T-helper 2 cell (primary cell): ENCODE measurements at places on chromosomes 11 and 22.
A peak's percentile ranks its signal among the peaks of the same experiment; 100 is the strongest.

- no peak for DNase-seq
These were observed 90.0 kb downstream of the CCDC81 start for GRCh38 chr11:86464509-86465221.

DNA sequence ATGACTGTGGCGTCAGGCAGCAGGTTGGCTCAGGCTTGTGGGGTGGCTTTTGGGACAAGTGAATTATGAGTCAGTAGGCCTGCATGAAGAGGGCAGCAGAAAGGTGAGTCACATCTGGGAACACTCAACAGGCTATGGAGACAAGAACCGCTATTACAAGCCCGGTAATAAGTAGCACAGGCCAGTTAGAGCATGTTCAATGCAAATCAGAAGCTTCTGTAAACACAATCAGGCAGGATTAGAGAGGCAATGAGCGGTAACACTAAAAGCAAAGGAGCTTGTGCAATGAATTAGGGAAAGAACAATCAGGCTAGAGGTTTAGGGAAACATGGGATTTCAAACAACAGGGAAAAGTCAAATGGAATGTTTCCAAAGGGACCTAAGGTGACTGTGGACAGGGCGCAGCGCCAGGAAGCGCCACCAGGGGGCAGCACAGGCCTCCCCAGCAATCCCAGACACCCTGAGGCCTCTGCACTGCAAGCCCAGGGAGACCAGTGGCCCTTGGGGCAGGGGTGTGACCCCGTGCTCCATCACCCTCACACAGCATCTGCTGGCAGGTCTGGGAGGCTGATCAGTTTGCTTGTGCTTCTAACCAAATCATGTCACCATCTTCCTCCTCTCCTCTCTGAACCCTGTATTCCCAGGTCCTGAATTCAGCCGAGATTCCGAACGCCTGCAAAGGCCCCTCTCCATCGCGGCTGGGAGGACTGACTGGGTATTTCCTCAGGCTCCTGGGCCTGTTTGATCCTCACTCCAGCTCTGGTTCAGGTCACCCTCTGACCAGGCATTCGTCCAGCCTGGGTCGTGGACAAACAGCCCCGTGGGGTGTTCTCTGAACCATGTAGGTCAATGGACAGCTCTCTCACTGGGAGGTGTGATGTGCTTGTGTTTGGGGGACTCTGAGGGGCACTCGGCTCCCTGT is 50.0 kb downstream of the C11orf58 start:
- DNase-seq: peak; percentile 41

DNA sequence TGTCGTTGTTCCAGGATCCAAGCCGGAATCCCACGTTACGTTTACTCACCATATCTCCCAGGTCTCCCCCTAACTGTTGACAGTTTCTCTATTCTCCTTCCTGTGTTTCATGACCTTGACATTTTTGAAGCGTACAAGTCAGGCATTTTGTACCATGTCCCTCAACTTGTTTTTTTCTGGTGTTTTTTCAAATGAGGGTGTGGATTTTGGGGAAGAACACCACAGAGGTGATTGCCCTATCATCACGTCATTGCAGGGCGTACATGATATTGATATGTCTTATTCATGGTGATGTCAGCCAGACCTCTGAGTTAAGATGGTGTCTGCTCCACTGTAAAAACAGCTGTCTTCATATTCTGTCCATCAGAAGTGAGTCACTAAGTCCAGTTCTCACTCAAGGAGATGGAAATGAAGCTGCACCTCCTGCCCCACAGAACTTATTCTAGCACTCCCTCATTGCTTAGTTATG is 28.3 kb upstream of the SOX10 start:
- no peak for DNase-seq

GRCh38 chr11:23078289-23078971 is 218.2 kb upstream of the CCDC179 start:
- no peak for DNase-seq

DNA sequence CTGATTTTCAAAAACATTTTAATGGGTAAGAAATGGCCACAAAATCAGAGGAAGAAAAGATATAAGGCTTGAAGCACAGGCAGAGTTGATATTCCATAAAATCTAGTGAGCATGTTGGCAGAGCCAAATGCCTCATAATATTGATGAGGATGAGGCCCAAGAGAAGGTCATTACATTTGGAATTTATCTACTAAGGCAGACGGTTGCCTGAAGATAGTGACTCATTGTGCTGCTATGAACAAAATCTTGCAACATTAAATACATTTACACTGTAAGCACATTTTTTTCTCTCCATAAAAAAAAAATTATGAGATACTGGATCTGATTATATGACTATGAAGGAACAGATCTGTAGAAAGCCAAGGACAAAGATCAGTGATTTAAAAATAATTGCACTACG is 881.4 kb upstream of the CHORDC1 start:
- no peak for DNase-seq

- no peak for DNase-seq
These were observed 59.6 kb downstream of the THAP12 start for GRCh38 chr11:76321340-76321739.

GRCh38 chr11:83120327-83120726 is 36.6 kb upstream of the PCF11 start:
- DNase-seq: no peak

- DNase-seq: no peak
These were observed 1.3 kb upstream of the BARX2 start for GRCh38 chr11:129374081-129374992.

GRCh38 chr11:65003282-65003681 is 6.5 kb upstream of the BATF2 start:
- DNase-seq: no peak

DNA sequence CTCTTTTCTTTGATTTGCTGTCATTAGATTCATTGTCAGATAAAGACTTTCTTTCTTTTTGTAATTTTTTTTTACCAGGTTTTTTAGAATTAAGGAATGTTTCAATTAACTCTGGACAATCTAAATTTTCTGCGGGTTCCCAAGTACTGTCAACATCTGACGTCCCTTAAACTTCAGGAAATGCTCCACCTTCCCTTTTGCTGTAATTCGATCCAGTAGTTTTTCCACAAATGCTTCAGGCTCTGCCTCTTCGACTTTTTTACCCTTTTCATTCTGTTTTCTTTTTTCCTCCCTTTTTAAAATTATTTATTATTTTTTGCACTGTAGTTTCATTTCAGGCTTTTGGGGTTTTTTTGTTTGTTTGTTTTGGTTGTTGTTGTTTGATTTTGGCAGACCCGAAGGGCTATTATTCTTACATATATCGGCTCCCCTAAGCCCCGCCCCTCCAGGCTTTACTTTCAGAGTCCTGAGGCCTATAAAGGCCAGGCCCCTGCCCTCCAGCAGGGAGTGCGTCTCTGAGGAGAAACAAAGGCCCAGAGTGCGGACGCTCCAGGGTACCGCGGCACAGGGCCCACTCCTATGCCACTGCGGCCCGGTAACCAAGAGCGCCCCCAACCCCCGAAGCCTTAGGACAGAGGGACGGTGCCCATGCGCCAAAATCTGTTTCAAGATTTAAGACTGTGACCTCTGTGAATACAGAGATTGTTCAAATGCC is 116.4 kb downstream of the TYR start:
- no peak for DNase-seq
